Fibroblast of skin of right quadriceps (primary cell): ENCODE measurements at places on chromosomes 6 and 20.

DNA sequence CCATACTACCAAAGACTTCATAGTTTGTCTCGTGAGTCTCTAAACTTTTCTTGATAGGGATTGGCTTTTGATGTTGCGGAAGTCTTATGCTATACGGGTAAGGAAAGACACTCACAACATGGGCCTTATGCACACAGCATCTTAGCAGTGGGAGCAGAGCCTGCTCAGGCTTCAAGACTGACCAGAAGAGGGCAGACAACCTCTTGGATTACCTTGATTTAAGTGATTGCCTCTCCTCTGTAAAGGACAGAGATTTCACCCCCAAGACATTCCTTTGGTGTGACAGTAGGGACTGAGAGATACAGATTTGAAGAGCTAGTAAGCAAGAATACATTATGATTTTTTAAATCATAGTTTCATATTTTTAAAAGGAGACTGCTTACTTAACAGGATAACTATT is 71.0 kb upstream of the SAMD3 start:
- DNase-seq: peak; percentile 73

- DNase-seq: no peak
Measured at GRCh38 chr20:16446246-16446645, 127.0 kb downstream of the KIF16B start.

- no peak for DNase-seq
Measured at GRCh38 chr6:124433387-124434160, 528.7 kb upstream of the RNF217 start.

GRCh38 chr6:159680104-159680503 is 12.9 kb downstream of the SOD2 start:
- DNase-seq: no peak

GRCh38 chr6:143187238-143187923 is 126.7 kb downstream of the AIG1 start:
- DNase-seq: peak; percentile 98

DNA sequence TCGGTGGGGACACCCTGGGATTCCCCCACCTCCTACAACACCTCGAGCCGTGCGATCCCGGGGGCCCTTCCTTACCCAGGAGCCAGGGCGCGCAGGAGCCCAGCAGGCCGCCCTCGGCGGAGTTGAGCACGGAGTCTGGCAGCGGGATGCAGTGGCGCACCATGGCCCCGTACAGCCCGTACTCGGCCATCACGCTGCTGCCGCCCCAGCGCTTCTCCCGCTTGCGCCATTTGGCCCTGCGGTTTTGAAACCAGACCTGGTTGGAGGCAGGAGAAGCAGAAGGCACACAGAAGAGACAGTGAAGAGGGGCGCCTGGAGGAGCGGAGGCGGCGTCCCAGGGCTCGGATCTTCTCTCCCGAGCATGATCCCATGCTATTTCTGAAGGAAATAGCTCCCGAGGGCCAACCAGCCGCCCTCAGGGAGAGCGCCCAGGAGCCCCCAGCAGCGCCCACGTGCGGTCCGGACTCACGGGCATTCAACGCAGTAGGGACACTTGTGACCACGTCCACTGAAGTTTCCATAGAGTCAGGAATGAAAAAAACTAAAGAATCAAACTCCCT is 4.3 kb downstream of the VSX1 start:
- no peak for DNase-seq

DNA sequence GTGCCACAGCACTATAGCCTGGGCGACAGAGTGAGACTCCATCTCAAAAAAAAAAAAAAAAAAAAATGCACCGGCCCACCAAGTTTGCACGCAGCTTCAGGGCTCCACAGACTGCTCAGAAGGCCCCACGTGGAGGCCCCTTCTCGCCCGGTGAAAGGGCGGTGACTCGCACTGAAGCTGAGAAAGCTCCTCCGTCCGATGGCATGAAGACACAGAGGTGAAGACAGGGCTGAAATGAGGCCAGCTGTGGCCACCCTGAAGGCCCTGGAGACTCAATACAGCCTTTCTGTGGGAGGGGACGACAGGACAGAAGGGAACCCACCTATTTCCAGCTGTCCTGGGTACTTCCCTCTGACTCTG is 84.0 kb downstream of the PTPN1 start:
- DNase-seq: no peak

DNA sequence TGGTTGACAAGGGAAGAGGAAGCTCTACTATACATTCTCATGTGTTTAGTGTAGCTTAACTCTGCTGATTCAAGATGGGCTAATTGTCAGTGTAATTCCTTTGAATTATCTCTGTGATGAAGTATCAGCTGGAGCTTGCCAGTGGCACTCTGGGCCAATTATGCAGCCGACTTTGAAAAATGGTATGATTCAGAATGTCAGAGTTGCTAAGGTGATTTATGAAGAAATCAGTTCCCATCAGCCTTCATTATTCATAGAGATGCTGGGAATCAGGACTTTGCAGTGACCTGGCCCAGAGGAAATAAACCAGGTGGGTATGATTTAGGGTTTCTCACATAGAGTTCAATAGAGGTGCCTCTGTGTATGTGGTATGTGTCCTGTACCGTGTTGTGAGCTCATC is 33.4 kb downstream of the KCNS1 start:
- peak; percentile 67 for DNase-seq

DNA sequence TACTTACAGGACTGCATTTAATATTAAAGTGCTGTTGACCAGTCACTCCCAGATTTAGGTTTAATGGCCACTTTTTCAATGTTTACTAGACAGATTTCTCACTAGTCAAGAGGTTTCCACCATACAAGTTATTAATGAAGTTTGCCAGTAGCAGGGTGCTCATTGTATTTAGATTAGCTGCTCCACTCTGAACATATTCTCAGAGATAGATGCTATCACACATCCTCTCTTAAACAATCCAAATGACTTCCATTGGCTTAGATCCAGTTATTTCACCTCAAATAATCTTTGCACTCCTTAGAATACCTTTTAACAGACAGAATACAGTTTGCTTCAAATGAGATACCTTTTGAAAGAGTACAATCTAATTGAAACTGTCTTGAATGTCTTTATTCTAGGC is 276.1 kb downstream of the HDGFL1 start:
- DNase-seq: no peak
